ENCODE measurements at places on chromosomes 6 and 20.

DNA sequence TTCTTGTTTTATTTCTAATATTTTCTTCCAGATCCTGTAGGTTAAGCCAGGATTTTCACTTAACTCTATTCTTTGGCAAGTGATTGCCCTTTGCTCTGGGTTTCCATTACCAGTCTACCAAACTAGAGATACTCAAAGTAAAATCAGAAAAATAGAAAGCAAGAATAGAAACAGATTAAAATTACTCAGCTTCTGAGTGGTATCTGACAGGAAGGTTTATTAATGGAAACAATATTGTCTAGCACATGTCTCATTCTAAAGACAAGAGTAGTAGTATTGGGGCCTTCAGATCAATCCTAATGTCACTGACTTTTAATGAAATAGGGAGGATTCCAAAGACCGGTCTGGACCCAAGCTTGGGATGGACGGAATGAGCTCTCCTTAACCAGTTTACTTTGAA is 72.3 kb downstream of the SIM1 start:
- no peak for DNase-seq

- no peak for DNase-seq
Observed at GRCh38 chr20:41179961-41180360, 42.6 kb downstream of the PLCG1 start.

- no peak for DNase-seq
Observed at GRCh38 chr6:138246650-138247440, 28.6 kb upstream of the PBOV1 start.

DNA sequence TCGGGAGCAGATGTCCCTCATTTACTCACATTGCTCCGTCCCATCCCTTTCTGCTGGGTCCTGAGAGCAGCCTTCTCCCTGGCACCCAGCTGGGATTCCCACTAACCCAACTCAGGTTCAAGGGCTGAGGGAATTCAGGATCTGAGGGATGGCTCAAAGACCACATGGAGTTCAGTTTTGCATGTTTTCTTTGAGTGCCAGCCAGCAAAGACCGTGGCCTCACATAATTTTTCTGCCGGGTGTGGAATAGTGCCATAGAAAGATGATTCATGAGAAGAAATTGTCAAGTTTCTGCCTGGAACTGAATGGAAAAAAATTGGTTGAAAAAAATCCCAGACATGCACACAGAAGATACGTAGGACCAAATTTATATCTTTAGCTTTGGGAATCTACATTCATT is 168.6 kb downstream of the CD83 start:
- DNase-seq, result peak; percentile 85

GRCh38 chr20:32441638-32442037 is 83.5 kb downstream of the ASXL1 start:
- DNase-seq, result no peak

DNA sequence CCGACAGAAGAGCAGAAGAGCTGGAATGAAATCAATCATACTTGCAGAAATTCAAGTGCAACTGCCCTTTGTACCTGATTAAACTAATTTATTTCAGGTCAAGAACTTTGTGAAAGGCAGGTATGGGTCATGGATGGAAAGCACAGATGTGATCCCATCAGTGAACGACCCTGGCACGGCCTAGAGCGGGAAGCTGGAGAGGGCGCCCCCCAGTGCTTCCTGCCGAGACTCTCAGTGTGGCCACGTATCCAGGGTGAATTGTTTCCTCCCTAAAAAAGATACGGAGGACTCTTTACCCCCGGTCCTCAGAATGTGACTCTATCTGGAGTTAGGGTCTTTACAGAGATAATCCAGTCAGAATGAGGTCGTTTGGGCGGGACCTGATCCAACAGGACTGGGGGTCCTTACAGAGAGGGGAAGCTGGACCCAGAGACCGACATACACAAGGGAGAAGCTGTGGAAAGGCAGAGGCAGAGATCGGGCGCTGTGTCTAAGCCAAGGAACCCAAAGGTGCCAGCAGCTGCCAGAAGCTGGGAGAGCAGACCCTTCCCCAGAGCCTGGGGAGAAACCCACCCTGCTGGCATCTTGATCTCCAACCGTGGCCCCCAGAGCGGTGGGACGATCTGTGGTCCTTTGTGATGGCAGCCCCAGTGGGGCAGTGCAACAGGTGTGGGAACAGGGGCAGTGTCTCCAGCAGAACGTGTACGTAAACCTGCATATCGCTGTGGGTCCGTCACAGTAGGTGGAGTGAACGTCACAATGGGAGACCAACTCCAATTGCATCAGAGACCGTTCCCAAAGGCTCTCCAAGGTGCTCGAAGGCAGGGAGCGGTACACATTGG is 91.9 kb downstream of the TAF4 start:
- no peak for DNase-seq

DNA sequence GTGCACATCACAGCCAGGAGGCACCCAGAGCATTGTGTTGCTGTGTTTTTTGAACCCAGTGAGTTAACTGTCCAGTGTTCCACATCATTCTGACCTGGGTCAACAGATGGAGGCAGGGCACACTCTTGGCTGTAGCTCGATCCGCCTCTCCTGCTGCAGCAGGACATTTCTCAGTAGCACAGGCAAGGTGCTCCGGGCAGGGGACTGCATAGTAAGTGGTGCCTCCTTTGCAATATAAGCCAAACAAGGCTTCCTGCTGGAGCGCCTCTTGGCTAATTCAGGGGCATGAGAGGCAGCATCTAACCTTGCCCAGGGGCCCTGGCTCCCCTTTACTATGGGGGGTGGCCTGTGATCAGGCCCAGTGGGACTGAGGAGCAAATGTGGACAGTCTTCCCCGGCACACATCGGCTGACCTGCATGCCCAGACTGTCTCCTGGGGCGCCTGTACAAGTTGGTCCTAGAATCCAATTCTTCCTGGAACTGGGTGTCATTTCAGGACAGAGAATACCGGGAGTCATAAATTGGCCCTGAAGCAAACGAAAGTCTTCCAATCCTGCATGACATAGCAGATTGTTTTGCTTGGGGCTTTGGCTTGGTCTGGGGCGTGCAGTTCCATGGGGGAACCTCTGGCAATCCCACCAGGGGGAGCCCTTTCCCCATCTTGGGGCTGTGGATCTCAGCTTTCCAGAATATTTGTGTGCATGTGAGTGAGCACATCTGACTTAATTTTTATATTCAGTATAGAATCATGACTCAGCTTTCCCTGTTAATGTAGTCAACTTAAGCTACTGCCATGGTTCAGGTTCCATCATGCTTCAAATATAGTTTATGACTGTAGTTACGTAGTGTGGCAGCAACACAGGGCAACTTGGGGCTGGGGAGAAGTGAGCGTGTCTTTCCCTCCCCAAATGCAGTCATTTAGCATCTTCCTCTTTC is 56.0 kb upstream of the DDR1 start:
- DNase-seq, result peak; percentile 94

- DNase-seq, result no peak
Observed at GRCh38 chr6:80528115-80528514, 421.6 kb downstream of the BCKDHB start.

- DNase-seq, result peak; percentile 31
Observed at GRCh38 chr6:2793534-2794151, 28.4 kb downstream of the WRNIP1 start.

DNA sequence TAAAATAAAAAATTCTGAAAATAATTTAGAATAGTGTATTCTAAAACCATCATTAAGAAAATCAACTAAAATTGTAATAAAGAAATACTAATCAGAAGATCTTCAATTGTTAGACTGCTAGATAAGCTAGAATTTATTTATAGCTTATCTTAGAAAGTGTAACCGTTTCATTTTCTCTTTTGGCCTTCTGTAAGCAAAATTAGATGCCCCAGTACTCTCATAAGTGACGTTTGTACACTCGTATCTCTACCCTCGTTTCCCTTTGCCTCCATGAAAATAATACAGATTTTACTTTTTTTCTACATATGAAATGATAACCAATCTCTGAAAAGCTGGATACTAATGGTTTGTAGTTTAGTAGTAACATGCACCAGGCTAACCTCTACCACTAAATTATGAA is 19.8 kb downstream of the DSE start:
- no peak for DNase-seq

GRCh38 chr6:105850261-105851112 is 235.6 kb upstream of the PRDM1 start:
- DNase-seq, result no peak

GRCh38 chr6:1393641-1394283 is 4.4 kb downstream of the FOXF2 start:
- no peak for DNase-seq

- DNase-seq, result peak; percentile 58
Observed at GRCh38 chr6:3769610-3770009, 18.1 kb upstream of the PXDC1 start.

- DNase-seq, result no peak
Observed at GRCh38 chr20:60483371-60483770, 525.1 kb downstream of the CDH26 start.

Measured in PC-3 (cell line).